A549 (cell line): ENCODE measurements at places on chromosomes 16 and 17.

DNA sequence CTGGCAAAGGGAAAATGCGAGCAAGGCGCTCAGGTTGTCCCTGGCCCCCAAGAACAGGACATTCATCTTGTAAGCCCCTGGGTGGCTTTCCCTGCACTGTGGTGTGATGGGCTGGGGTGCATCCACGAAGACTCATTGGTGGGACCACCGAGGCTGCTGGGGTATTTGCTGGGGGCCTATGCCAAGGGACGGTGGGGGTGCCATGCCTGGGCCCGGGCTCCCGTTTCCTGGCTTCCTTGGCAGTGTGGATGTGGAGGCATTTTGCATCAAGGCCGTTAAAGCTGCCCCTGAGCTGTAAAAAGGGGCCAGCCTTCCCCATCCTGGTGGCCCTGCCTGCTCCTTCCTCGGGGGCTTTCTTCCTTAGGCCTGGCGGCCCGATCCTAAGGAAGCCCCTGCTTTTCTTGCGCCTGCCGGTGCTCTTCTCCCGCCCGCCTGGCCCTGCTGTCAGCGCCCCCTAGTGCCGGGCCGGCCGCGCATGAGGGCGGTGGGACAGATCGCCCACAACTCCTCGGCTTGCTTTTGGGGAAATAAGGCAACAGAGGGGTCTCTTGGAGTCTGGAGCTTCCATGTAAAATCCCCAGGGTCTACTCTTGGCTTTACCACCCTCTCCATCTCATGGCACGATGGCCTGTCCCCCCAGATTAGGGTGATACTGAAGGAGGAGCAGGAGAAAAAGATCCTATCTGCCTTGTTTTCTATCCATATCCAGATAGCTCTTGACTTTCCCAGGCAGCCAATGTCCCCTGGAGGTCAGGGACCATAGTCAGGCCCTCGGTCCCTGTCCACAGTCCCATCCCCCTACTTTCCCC lies 9.8 kb upstream of the TBX2 start:
- peak; percentile 58 for DNase-seq

DNA sequence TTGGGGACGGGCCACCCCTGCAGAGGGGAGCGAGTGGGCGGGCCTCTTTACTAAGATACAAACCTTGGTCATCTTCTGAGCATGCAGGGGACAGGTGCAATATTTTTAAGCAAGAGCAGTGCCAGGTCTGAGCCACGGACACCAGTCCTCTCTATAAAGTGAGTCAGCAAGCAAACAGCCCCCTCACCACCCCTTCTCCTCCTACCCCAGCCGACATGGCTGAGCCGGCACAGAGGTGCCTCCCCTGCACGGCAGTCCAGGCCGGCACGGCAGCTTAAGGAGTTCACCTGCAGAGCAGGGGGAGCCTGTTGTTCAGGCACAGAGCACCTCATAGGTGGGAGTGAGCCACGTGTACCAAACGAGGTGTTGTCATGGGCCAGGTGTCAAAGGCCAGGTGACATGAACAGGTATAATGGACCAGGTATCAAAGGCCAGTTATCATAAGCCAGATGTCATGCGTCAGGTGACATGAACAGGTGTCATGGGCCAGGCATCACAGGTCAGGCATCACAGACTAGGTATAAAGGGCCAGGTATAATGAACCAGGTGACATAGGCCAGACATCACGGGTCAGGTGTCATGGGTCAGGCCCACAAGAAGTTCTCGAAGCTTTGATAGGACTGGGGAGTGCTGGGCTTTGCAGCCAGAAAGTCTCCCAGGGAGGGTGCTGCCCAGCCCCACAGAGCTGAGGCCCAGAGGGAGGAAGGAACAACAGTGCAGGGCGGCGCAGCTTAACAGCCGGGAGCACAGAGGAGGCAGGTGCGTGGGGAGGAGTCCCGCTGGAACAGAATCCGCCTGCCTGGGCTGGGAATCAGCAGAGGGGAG lies 42.6 kb upstream of the ZNF469 start:
- DNase-seq = no peak

GRCh38 chr17:66468241-66469087 lies 166.1 kb downstream of the PRKCA start:
- DNase-seq = peak; percentile 27

GRCh38 chr17:78383725-78384471 lies 5.4 kb downstream of the PGS1 start:
- no peak for DNase-seq

DNA sequence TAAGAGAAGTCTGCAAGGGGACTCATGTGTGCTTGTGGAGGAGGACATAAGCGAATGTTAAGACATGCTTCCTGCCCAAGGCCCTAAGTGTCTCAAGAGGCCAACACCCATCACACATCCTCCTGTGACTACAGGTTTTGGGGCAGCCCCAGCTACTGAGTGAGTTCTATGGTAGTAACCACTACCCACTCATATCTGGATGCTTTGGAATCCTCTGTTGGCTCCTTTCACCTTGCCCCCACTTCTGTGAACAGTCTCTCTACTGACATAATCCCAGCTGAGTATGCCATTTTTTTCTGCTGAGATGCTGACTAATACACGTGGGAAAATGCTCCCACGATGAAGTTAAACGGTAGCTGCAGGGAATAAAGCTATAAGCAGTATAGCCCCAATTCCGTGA lies 153.5 kb downstream of the VPS53 start:
- DNase-seq = no peak

- no peak for DNase-seq
Observed at GRCh38 chr17:81000631-81001357, 9.2 kb downstream of the CHMP6 start.

DNA sequence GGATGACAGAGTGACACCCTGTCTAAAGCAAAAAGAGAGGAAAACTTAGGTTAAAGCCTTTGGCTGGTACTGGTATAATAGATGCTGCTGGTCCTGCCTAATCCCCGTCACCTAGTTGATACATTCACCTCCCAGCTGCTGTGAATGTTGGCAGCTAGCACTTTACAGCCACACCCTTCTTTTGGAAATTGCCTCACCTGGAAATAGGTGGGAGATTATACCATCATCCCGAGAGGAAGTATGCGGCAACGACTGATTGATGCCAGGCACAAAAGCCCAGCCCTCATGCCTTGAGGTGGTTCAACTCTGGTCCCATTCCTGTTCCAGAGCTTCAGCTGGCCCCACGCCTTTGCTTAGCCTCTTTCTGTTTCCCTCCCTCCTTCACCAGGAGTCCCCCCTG lies 53.2 kb upstream of the SIAH1 start:
- DNase-seq = no peak

DNA sequence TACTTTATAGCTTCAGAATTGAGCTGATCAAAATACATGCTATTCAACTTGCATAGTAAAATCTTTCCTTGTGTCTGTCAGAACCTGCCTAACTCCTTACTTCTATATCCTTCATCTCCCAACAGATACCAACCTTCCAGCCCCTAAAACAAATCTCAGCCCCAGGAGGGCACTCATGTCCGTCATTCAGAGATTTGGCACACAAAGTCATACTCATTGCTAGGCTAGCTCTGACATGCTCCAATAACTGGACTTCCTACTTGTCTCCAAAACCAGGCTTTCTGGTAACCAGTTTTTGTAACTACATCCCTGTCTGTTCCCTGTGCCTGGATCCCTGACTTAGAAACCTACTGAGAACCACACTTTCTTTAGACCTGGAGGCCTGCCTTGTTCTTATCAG lies 37.5 kb upstream of the DHX40 start:
- DNase-seq = no peak

GRCh38 chr16:22109258-22109898 lies 17.0 kb downstream of the VWA3A start:
- no peak for DNase-seq

GRCh38 chr16:74480150-74481029 lies 59.1 kb upstream of the CLEC18B start:
- peak; percentile 85 for DNase-seq

- no peak for DNase-seq
Observed at GRCh38 chr17:30426292-30426691, 47.6 kb downstream of the CPD start.

- no peak for DNase-seq
Observed at GRCh38 chr17:61118871-61119270, 280.8 kb upstream of the TBX2 start.

- DNase-seq = no peak
Observed at GRCh38 chr16:26688699-26689098, 378.0 kb upstream of the C16orf82 start.

DNA sequence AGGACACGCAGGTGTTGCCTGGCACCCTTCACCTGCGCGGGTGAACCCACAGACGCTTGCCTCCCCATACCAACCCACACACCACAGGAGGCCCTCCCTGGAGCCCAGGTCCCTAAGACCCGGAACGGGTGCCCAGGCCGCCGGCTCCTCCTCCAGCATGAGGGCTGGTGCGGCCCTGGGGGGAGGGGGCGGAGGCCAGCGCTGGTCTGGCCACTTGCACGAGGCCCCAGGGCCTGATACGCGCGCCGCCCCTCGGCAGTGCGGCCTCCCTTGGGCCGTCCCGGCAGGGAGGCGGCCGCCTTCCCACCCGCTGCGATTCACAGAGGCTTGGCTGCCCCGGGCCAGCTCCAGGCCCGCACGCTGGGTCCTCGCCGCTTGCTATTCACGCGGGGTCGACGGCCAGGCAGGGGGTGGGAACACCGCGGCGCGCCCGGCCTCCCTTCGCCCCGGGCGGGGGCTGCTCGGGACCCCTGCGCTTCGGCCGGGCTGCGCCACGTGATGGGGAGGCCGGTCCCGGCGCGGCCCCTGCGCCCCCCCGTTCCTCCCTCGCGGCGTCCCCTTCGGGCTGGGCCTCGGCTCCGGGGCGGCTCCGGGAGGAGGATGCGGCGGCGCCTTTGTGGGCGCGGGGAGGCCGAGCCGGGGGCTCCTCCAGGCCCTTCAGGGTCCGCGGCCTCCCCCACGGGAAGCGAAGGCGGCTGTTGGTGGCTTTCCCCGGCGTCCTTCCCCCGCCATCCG lies 685 bp downstream of the FASN start:
- peak; percentile 63 for DNase-seq

DNA sequence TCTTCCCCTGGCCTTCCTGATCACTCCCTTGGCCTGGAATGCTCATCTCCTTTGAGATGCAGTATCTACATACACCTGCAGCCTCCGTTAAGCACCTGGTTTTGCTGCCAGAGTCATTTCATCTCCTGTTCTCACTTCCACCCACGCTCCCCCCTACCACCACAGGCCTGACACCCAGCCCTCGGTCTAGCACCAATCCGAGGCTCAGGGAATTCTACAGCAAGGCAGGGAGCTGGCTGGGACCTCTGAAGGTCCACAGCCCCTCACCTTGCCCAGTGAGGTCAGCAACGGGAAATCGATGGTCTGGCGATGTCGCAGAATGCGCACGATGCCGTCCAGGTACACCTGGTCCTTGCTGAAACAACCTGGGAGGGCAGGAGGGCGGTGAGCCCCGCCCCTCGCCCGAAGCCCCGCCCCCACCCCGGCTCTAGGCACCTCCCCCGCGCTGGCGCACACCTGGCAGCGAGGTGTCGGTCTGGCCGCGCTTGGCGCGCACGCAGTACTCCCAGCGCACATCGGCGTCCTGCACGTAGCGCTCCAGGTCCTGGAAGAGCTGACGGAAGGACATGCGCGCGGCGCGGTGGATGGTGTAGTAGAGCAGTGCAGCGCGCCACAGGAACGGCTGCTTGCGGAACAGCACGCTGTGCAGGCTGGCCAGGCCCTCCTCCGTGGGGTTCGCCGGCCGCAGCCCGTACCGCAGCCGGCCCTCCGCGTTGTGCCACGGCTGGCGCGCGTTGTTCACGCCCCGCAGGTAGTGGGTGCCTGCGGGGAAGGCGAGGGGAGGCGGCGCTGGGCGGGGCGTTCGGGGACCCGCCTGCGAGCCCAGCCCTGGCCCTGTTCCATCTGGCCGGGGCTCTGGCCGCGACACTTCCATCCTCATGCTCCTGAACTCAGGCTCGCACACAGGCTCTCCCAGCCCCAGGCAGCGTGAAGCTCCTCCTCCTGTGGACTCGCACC lies 5.7 kb downstream of the MATCAP1 start:
- peak; percentile 76 for DNase-seq

DNA sequence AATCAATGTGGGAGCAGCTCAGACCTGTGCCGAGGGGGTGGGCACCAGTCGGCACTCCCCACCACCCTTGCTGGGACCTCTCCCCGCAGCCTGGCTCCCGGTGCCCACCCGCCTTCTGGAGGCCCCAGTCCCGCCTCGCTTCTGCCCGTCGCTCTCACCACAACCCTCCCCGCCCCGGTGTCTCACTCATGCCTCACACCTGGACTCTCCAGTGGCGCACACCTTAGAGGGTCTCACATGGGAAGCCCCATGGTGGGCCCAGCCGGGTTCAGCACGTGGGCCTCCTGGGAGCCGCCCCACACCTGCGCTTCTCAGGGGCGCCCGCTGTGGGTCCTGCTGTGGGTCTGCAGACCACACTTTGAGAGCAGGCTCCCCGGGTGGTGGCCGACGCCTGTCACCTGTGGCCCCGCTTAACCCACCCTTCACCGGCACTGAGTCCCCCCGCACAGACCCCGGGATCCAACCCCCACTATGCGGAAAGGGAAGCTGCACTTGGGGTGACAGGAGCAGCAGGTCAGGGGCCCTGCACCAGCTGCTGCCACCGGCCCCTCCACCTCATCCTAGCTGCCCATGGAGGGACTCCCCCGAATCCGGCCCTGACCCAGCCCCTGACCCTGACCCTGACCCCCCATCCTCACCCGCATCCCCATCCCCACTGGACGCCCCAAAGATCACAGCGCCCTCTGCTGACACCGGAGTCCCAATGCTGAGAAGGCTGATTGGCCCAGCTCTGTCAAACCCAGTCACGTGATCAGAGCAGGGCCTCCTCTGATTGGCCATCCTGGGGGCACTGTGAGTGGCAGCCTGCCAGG lies 27.4 kb upstream of the SLC38A10 start:
- DNase-seq = peak; percentile 89

- DNase-seq = no peak
Observed at GRCh38 chr16:74922150-74923138, 62.5 kb downstream of the WDR59 start.

DNA sequence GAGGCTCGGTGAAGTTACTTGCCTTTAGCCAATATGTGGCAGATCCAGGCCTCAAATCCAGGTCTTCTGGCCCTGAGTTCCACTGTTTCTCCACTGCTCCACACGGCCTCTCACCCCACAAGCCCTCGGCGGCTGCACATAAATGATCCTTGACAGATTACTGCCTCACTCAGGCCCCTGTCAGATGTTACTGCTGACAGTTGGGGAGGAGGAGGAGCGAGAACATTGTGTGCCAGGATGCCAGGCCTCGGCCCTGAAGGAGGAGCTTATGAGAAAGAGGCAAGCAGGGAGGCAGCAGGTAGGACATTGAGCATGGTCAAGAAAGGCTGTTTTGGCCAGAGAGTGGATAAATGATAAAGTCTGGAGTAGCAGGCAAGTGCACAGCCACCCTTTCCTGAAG lies 88.6 kb downstream of the RAB11FIP4 start:
- DNase-seq = no peak

DNA sequence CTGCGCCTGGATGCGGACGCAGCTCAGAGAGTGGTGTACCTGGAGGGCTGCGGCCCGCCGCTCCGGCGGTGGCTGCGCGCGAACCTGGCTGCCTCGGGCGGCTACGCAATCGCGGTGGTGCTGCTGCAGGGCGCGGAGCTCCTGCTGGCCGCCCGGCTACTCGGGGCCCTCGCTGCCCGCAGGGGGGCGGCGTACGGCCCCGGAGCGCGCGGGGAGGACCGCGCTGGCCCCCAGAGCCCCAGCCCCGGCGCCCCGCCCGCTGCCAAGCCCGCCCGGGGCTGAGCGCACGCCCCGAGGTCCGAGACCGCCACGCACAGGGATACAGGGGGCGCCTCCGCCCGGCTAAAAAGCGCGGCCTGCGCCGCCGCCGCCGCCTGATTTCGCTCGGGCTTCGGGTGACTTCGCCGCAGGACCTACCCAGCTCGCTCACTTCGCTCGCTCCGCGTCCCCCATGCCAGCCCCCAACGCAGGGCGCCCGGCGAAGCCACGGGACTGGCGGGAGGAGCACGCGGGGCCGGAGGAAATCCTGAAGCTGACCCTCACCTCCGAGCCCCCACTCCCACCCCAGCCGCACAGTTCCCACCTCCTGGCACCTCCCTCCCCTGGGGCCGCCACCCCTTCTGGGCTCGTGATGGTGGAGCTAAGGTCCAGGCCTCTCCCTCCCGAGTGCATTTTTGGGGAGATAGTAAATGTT lies 8.2 kb downstream of the PDE6G start:
- no peak for DNase-seq
